NCI-H1436 (cell line): ENCODE measurements at places on chromosomes 1 and 21.

DNA sequence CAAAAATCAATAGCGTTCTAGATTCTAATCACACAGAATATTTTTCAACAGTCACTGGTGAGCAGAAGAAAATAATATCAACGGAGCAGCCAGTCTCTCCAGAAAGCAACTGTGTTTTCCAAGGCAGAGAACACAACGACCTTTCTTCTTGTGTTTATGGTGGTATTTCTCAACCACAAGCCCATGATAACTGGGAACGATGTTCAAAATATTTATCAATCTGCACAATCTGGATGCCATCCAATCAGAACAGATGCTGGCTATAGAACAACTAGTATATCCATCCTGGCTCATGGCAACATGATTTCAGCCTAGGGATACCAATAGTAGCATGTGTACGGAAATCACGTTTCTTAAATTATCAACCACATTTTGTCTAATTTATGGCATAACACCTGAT, 162.7 kb upstream of the RUNX1 start:
- no peak for DNase-seq

GRCh38 chr21:45226540-45227326, 61.0 kb downstream of the POFUT2 start:
- DNase-seq, result no peak

DNA sequence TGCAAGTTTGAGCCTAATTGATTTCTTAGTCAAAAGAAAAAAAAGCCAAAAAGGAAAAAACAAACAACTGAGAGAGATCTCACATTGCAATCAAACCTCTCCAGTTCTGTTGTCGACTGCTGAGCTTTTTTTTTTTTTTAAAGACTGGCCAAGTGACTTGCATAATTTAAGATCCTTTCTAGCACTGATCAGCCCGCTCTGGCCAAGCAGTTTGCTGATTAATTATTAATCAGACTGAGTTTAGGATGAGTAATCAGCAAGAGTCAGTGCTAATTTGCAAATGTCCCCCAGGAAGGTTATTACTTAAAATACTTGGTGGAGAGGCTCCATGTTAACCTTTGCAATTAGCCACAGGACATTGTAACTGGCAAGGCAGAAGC, 39.3 kb downstream of the HMGB4 start:
- DNase-seq, result no peak

DNA sequence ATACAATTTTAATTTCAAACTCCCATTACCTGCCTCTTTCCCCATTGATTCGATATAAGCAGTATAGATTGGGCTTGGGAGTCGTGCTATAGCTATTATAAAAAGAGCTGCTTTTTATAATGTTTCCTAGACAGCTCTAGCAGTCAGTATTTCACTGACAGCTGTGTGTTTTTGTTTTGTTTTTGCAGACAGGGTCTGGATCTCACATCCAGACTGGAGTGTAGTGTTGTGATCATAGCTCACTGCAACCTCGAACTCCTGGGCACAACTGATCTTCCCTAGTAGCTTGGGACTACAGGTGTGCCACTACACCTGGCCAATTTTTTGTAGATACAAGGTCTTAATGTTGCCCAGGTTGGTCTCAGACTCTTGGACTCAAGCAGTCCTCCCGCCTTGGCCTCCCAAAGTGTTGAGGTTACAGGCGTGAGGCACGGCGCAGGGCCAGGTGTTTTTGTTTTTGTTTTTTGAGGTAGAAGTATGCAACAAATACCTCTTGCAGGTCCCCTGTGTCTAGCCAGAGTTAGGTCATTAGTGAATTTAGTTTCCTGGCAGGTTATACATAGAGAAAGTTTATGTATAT, 1.7 kb downstream of the NASP start:
- DNase-seq, result no peak

- no peak for DNase-seq
These were observed 57.7 kb upstream of the COA6 start for GRCh38 chr1:234315588-234315987.

DNA sequence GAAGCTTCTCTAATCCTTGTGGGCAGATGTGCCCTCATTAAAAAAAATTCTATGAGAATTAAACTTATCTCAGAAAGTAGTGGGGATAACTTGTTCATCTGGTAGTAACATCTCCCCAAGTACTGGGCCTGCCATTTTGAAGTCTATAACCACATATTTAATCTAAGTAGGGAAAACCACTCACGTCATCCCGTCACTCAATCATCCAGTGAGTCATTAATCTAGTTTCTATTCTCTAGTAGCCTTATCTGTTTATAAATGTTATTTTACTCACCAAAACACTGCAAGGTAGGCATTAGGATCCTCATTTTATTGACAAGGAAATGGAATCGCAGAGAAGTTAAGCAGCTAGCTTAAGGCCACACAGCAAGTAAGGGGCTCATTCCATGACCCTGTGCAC, 221.9 kb downstream of the ATG4C start:
- DNase-seq, result no peak

- peak; percentile 72 for DNase-seq
These were observed 363.6 kb downstream of the PBX1 start for GRCh38 chr1:164922585-164922984.

- no peak for DNase-seq
These were observed 474.4 kb downstream of the SETD4 start for GRCh38 chr21:35585878-35586277.

- DNase-seq, result no peak
These were observed 468.8 kb upstream of the RUNX1 start for GRCh38 chr21:35517865-35518264.

- DNase-seq, result no peak
These were observed 35.2 kb downstream of the POFUT2 start for GRCh38 chr21:45252448-45252925.

GRCh38 chr1:233240829-233241682, 54.5 kb downstream of the PCNX2 start:
- DNase-seq, result peak; percentile 1

GRCh38 chr1:99725996-99726395, 40.4 kb downstream of the FRRS1 start:
- no peak for DNase-seq

DNA sequence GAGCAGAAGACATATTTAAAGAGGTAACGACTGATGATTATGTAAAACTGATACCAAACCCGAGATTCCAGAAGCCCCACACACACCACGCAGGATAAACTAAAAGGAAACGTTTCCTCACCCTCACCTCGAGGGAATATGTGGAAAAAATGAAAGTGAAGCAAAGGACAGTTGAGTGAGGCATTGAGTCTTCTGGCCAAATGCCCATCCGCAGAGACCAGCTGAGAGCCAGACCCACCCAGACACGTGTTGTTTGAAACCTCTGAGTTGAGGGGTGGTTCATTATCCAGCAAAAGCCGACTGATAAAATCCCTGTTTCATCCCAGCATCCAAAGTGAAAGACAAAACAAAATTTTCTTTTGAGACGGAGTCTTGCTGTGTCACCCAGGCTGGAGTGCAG, 29.6 kb upstream of the PCBP3 start:
- DNase-seq, result no peak

- DNase-seq, result no peak
These were observed 917.3 kb upstream of the B3GALT2 start for GRCh38 chr1:194103516-194104246.

DNA sequence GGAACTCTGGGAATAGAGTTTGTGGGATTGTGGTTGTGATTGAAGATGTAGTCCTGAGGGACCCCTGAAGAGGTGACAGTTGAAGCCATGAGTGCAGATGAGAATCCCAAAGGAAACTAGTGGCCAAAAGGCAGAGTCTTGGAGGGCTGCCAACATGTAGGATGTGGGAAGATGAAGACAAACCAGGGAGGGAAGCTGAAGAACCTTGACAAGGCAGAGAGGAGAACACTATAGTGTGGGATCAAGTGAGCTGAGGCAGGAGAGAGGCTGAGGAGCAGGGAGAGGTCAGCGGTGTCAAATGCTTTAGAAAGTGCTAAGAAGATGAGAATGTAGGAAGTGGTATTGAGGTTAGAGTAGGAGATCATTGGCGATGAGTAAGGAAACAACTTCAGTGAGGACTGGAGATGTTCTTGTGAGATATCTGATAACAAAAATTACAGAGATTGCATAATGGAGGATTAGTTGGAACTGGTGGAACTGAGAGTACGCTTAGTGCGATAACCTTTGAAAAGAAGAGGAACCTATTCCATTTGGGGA, 88.5 kb upstream of the VCAM1 start:
- DNase-seq, result no peak

DNA sequence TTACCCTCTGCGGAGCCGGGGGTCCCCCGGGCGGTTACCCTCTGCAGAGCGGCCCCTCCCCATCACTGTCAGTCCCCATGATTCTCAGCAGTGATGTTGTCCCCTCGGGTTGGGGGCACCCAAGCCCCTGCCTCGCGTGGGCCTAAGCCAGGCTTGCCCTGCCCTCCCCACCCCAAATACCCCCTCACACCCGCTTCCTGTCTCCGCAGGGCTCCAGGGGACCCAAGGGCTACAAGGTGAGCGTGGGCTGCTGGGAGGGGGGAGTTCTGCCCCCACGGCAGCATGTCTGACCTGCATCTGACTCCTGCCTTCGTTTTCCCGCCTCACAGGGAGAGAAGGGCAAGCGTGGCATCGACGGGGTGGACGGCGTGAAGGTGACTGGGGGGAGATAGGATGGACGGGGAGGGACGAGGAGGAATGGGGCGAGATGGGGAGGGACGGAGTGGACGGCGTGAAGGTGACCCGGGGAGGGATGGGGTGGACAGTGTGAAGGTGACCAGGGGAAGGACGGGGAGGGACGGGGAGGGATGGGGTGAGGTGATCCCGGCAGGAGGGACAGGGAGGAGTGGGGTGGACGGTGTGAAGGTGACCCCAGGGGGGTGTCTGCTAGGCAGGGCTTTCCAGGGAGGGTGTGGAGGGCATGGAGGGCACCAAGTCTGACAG, 8.6 kb downstream of the COL6A1 start:
- no peak for DNase-seq

- no peak for DNase-seq
These were observed 68.4 kb downstream of the EPHB2 start for GRCh38 chr1:22778862-22779520.

DNA sequence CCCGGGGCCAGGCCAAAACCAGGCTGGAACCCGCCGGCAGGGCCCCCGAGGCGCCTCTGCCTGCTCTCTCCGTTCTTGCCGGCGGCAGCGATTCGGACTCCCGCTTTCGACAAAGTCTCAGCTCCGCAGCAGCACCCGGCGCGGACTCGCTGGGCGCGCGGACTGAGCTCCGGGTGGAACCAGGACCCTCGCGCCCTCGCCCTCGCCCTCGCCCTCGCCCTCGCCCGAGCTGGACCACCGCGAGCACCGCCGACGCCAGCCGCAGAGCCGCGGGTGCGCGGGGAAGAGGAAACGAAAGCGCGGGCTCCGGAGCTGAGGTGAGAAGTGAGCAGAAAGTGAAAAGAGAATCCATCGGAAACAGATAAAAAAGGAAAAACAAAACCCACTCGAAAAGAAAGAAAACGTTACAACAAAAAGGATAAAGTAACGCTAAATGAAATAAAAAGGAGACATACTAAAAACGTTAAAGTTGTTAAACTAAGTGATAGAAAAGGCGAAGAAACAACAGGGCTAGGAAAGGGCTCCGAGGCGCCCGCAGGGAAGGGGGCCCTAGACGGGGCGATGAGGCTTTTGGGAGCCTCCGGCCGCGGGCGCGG, 64.9 kb downstream of the MEF2D start:
- no peak for DNase-seq

DNA sequence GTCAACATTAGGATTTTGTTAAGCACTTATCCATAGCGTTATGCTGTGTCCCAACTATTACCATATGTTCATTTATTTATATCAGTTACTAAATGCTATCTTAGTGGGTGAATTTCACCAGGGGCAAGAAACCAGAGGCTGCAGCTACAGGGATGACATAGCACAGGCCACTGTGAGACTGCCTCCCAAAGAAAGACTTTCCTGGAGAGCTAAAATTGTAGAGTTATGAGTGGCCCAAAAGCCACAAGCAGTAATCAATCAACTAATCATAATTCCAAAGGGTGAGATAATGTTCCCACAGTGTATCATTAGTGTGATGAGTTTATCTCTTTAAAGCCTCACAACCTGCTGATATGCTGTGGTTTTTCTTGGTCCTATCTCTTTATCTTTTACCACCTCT, 3.8 kb upstream of the TGFB2 start:
- DNase-seq, result no peak

- no peak for DNase-seq
These were observed 174.8 kb downstream of the PLPP3 start for GRCh38 chr1:56404561-56405030.

GRCh38 chr21:36703626-36704280, 4.8 kb downstream of the SIM2 start:
- no peak for DNase-seq

DNA sequence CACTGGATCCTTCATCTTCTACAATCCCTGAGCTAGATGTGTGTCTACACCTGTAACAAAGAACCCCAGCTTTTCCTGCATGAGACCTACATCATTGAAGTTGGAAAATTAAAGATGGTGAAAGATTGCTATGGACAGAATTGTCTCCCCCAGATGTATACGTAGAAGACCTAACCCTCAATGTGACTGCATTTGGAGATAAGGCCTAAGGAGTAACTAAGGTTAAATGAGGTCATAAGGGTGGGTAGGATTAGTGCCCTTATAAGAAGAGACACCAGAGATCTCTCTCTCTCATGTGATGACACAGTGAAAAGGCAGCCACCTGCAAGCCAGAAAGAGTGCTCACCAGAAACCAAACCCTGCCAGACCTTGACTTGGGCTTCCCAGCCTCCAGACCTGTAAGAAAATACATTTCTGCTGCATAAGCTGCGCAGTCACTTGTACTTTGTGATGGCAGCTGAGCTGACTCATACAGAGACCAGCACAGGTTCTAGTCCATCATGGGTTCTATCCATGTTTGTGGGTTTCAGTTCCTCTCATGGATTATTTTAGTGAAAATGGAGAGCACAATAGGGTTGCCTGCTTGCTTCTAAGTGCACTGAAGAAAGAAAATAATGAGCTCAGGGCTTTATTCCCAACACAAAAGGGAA, 180.8 kb downstream of the TPR start:
- DNase-seq, result no peak

DNA sequence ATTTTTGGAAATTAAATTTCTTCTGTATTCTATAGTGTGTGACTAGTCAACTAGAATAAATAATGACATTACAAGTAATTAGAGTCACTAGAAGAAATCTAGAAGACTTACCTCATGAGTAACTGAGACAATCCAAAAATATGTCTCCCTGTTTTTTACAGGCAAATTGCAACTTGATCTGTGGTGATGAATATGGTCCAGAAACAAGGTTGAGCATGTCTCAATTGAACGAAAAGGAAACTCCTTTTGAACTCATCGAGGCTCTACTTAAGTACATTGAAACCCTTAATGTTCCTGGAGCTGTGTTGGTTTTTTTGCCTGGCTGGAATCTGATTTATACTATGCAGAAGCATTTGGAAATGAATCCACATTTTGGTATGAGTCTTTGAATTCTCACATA, 36.7 kb downstream of the DHX9 start:
- no peak for DNase-seq
